ENCODE measurements at places on chromosomes 1 and 21.

GRCh38 chr1:196181594-196181878 lies 426.7 kb downstream of the KCNT2 start:
- no peak for DNase-seq

GRCh38 chr1:98197356-98197755 lies 276.5 kb upstream of the DPYD start:
- no peak for DNase-seq

GRCh38 chr1:37958690-37959089 lies 11.8 kb upstream of the INPP5B start:
- DNase-seq: no peak

- DNase-seq: no peak
These were observed 30.9 kb upstream of the RPL11 start for GRCh38 chr1:23660671-23661070.

- DNase-seq: no peak
These were observed 6.2 kb downstream of the TMCO4 start for GRCh38 chr1:19793360-19794046.

GRCh38 chr1:13487957-13488356 lies 25.8 kb downstream of the LRRC38 start:
- DNase-seq: no peak

DNA sequence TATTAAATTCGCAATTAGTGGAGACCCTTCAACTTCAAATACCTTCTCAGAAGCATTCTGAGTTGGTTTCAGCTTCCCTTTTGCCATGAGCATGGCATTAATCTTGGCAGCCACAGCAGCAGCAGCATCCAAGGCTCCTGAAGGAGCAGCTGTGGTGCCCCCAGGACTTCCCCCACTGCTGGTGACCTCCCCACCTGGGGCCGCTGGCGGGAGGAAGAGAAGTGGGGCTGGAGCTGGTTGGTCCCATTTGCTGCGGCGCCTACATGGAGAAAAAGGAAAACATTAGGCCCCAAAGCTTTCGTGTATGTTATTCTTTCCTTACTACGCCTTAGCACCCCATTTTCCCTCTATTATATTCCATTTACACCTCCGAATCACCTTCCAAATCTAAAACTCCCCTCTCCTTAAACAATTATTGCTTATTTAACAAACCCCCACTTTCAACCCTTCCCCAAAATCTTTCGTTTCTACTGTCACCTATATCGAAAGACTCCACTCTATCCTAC lies 569 bp downstream of the KHDC4 start:
- no peak for DNase-seq

- peak; percentile 45 for DNase-seq
These were observed 7.7 kb upstream of the GPATCH4 start for GRCh38 chr1:156608981-156609380.

GRCh38 chr1:32014948-32015273 lies 1.2 kb downstream of the KHDRBS1 start:
- DNase-seq: no peak

DNA sequence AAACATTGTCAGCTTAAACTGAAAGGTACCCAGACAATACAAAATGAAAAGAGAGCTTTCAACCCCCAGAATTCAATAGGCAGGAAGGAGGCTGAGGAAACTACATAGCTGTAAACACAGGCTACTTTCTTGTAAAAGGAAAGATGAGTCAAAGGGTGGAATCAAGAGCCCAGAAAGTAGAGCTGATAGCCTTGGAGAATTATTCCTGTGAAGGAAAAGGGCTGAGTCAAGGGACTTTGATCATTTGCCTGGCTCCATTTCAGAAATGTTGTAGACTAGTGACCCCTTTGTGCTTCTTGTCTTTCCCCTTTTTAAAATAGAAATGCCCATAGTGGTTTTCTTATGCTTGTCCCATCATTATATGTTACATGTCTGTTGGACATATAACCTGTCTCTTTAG lies 597.6 kb downstream of the ADGRL2 start:
- DNase-seq: no peak

DNA sequence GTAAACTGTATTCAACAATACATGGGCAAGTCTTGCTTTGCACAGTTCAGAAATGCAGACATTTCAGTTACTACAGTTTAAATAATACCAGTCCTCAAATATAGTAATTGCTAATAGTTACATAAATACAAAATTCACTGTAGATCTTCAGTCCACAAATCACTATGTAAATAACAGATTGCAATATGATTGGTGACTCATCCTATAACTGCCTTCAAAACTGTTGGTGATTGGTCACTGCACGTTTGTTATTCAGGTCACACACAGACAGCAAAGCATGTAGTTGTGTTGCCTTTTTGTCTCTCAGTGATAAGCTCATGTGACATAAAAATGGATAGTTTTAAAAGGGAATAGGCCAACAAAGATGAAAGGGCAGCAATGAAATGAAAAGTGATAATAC lies 186.5 kb upstream of the CTTNBP2NL start:
- no peak for DNase-seq

- DNase-seq: no peak
These were observed 17.8 kb upstream of the ADAM30 start for GRCh38 chr1:119914071-119914470.

GRCh38 chr1:114299331-114299975 lies 145.8 kb upstream of the SYT6 start:
- DNase-seq: no peak

GRCh38 chr1:31855038-31855845 lies 39.4 kb upstream of the SPOCD1 start:
- DNase-seq: no peak

DNA sequence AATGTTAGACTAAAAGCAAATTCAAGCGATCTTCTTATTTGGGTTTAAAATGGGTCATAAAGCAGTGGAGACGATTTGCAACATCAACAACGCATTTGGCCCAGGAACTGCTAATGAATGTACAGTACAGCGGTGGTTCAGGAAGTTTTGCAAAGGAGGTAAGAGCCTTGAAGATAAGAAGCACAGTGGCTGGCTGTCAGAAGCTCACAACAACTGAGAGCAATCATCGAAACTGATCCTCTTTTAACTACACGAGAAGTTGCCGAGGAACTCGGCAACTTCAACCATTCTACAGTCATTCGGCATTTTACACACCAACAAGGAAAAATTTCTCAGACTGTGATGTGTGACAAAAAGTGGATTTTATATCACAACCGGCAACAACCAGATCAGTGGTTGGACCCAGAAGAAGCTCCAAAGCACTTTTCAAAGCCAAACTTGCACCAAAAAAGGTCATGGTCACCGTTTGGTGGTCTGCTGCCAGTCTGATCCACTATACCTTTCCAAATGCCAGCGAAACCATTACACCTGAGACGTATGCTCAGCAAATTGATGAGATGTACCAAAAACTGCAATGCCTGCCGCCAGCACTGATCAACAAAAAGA lies 47.9 kb downstream of the ASH1L start:
- no peak for DNase-seq

DNA sequence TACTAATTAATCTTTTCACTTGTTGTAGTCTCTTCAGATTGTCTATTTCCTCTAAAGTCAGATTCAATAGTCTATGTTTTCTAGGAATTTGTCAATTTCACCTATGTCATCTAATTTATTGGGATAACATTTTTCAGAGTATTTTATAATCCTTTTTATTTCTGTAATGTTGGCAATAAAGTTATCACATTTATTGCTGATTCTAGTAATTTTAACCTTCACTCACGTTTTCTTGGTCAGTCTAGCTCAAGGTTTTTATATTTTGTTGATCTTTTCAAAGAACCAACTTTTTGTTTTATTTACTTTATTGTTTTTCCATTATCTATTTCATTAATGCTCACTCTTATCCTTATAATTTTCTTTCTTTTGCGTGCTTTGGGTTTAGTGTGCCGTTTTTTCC lies 97.9 kb upstream of the GNG12 start:
- no peak for DNase-seq

DNA sequence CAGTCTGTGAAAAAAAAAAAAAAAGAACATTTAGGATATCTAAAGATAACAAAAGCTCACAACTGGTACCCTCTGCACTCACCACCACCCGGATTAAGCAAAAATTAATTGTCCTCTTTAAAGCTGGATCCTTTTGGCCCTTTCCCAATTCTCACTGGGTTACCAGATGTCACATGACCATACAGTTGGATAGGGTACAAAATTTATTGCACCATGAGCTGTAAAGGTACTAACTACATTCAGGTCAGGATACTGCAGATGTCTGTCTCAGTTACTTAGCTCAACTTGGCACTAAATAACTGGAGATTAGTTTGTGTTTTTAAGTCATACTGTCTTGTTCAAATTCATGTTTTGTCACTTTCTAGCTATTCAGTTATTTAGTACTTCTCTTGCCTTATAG lies 96.3 kb downstream of the GPATCH2 start:
- DNase-seq: no peak

DNA sequence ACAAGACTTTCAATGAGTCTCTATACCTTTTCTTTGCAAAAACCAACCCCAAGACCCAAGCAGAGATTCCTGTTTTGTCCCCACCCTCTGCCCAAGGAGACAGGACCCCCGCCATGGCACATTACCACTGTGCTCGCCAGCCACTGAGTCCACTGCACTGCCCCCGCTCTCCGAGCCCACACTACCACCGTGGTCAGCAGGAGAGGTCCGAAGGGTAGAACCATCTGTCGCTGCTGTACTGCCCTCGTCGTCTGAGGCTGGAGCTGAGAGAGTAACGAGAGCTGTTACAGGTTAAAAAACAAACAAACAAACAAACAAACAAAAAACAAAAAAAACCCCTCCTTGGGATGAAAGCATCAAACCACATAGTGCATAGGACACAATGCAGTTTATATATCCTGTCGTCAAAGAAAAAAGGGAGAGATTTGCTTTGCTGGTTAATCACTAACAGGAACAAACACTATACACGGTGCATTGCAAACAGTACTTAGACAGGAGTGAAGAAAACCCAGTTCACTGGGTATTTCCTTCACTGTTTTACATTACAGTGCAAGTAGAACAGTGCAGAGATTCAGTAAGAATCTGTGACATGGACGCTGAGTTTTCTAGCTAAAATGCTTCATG lies 71.0 kb downstream of the UBR4 start:
- DNase-seq: no peak

- no peak for DNase-seq
These were observed 6.9 kb downstream of the TMEM125 start for GRCh38 chr1:43276673-43277072.

- no peak for DNase-seq
These were observed 7.5 kb upstream of the DPT start for GRCh38 chr1:168736520-168736919.

- no peak for DNase-seq
These were observed 52.6 kb upstream of the TRAPPC10 start for GRCh38 chr21:43959231-43960116.

- DNase-seq: no peak
These were observed 4.6 kb downstream of the CRYBG2 start for GRCh38 chr1:26349188-26349876.

- DNase-seq: no peak
These were observed 3.2 kb upstream of the MIB2 start for GRCh38 chr1:1612104-1612400.

DNA sequence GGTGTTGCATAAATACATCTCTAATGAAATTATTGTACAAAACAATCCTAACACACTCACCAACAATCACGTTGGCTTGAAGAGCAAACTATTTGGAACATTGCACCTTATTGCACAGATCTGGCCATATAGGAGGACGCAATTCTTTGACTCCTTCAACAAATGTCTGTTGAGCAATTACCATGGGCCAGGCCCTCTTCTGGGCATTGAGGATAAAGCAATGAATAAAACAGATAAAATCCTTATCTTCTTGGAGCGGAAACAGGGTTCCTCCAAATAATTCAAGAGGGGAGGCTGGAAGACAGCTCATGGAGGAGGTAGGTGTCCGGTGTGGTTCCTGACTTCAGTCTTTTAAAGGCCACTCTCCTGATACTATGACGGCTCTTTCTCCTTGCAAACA lies 43.3 kb downstream of the PAX7 start:
- DNase-seq: no peak

DNA sequence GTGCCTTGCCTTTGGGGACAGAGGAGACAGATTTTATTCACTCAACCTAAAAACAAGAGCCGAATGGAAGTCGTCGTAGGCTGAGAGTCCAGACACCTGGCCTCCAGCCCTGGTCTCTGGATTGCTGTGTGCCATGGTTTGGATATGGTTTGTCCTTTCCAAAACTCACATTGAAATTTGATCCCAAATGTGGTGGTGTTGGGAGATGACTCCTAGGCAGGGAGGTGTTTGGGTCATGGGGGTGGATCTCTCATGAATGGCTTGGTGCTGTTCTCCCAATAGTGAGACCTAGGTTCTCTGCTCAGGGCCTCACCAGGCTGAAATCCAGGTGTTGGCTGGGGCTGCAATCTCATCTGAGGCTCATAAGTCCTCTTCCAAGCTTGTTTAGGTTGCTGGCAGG lies 75.5 kb downstream of the FOXD2 start:
- no peak for DNase-seq

DNA sequence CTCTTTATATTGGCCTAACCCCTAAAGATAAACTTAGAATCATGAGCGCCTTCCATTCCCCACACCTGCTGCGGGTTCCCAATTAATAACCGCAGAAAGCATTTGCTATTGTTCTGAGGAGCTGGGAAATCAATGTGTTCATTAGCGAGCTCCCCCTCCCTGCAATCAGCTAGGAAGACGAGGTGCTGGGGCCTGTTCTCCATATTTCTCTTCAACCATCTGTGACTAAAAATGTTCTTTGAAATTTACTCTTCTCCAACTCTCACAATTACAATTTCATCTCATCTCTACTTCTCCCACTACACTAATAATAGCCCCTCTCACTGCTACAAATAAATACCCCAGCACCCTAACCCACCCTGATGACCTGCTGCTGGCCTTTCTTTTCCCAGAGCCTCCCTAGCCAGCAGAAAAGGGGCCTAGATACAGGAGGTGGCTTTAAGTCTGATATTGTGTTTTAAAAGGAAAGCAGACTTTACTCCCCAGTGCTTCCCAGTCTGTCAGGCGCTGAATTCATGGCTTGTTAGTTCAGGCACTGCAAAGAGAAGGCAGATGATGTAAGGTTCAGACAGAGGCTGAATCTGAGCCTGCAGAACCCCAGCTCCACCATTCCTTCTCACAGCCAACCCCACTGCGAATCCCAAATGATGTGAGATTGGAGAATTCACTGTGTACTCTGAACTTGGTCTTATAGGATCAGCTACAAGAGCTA lies 477.5 kb upstream of the DAB1 start:
- DNase-seq: no peak

- DNase-seq: no peak
These were observed 860.0 kb downstream of the LTN1 start for GRCh38 chr21:28132713-28133112.

- DNase-seq: no peak
These were observed 353.7 kb upstream of the ESRRG start for GRCh38 chr1:217076902-217077301.
